ENCODE measurements at places on chromosomes 16 and 17. TPM values are rescaled to one million over a fixed set of nuclear protein-coding genes. Genes with fewer than 3 reads are reported as not detected.

The CCL8 gene
- total RNA-seq: not detected

The CACNG3 gene
- total RNA-seq: not detected

The MEOX1 gene
- not detected for total RNA-seq

The TRAP1 gene
- 416 TPM for total RNA-seq

The PRR15L gene
- 0.34 TPM for total RNA-seq

The TEX14 gene
- 0.89 TPM for total RNA-seq

The CCDC144A gene
- total RNA-seq: 0.20 TPM

The OSGIN1 gene
- 19.8 TPM for total RNA-seq

The ABCA10 gene
- 0.34 TPM for total RNA-seq

The CPHXL2 gene
- total RNA-seq: not detected

The UTS2R gene
- total RNA-seq: not detected

The TPSG1 gene
- not detected for total RNA-seq

The DHX58 gene
- total RNA-seq: 1.2 TPM

The CCL1 gene
- not detected for total RNA-seq

The TMEM238L gene
- total RNA-seq: not detected

The CKLF gene
- 38.6 TPM for total RNA-seq

The SPN gene
- total RNA-seq: 0.47 TPM

The CCL13 gene
- total RNA-seq: not detected

The TPSD1 gene
- total RNA-seq: not detected

The SPNS3 gene
- 0.37 TPM for total RNA-seq

The GAST gene
- not detected for total RNA-seq

The DNAH3 gene
- 0.15 TPM for total RNA-seq

The FZD2 gene
- total RNA-seq: 12.8 TPM

The PRSS21 gene
- 0.39 TPM for total RNA-seq

The KRTAP4-12 gene
- not detected for total RNA-seq

The CBX2 gene
- total RNA-seq: 28.3 TPM

The MFSD6L gene
- total RNA-seq: not detected

The EPX gene
- not detected for total RNA-seq

The CARHSP1 gene
- total RNA-seq: 79.7 TPM

The DNASE1 gene
- 11.0 TPM for total RNA-seq

The VAC14 gene
- 35.3 TPM for total RNA-seq

The CDRT15L2 gene
- not detected for total RNA-seq

The GRIN2C gene
- 2.2 TPM for total RNA-seq

The PABPN1L gene
- 0.57 TPM for total RNA-seq

The LPO gene
- total RNA-seq: not detected

The BRCA1 gene
- total RNA-seq: 44.1 TPM

The CDH15 gene
- 3.8 TPM for total RNA-seq

The RGS11 gene
- total RNA-seq: not detected

The CFAP97D1 gene
- total RNA-seq: 0.15 TPM

The KRT9 gene
- 0.15 TPM for total RNA-seq

The GPRC5C gene
- 54.4 TPM for total RNA-seq

The TBC1D3 gene
- total RNA-seq: not detected

The UNC13D gene
- 20.2 TPM for total RNA-seq

The SLC47A2 gene
- total RNA-seq: not detected

The NUTF2 gene
- total RNA-seq: 145 TPM

The MAP2K6 gene
- 0.22 TPM for total RNA-seq

Data from HCT116 (cell line).